ENCODE measurements at places on chromosomes 7 and 10.

DNA sequence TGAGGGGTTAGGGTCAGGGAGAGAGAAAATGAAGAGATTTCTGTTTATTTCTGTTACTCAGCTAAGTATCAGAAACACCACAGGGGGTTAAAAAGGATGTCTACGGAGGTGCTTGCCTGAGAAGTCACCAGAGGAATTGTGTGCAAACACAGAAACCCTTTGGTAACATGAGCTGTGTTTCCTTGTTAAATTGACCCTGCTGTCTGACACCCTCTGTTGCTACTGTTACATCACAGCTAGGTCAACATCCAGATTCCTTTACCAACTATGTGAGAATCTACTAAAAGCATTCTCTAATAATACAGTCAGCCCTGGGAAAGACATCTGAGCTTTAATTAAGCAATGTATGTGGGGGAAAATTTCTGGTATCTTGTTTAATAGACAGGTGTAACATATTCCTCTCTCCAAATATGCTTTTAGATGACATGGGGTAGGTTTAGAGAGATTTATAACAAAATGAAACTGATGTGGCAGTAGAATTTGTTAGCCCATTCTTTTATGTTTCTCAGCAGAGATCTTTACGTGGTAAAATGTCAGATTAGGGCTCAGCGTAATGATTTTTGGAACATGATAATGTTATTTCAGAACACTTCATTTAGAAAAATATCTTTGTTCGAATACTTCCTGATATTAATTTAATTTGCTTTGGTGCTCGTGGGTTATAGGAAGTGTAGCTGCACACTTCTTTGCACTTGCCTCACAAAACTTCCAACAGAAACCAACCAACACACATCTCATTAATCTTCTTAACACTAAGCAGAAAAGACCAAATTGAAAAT is 168.0 kb upstream of the AHR start:
- DNase-seq: peak; percentile 13

DNA sequence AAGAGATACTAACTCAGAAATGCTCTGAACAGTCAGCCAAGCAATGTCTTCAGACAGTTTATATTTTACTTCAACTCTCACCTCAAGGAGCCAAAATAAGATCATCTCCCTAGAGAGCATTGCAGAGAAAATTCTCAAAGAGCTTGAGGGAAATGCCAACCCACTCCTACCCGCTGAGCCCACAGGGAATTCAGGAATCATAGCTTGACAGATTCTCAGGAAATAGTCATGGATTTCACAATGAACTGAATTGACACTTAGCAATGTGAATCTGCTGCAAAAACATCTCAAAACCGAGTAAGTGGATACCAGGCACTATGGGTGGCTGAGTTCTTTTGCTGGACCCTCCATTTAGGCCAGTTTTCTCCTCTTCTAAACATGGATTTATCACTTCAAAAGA is 9.8 kb upstream of the PLAC9 start:
- DNase-seq: no peak

GRCh38 chr7:77425101-77426051 is 9.2 kb upstream of the GSAP start:
- DNase-seq: no peak

- no peak for DNase-seq
These were observed 11.2 kb downstream of the TRA2A start for GRCh38 chr7:23520582-23520981.

GRCh38 chr10:43292755-43293676 is 26.2 kb upstream of the RASGEF1A start:
- peak; percentile 61 for DNase-seq

GRCh38 chr10:8502573-8502972 is 448.1 kb downstream of the GATA3 start:
- DNase-seq: no peak

DNA sequence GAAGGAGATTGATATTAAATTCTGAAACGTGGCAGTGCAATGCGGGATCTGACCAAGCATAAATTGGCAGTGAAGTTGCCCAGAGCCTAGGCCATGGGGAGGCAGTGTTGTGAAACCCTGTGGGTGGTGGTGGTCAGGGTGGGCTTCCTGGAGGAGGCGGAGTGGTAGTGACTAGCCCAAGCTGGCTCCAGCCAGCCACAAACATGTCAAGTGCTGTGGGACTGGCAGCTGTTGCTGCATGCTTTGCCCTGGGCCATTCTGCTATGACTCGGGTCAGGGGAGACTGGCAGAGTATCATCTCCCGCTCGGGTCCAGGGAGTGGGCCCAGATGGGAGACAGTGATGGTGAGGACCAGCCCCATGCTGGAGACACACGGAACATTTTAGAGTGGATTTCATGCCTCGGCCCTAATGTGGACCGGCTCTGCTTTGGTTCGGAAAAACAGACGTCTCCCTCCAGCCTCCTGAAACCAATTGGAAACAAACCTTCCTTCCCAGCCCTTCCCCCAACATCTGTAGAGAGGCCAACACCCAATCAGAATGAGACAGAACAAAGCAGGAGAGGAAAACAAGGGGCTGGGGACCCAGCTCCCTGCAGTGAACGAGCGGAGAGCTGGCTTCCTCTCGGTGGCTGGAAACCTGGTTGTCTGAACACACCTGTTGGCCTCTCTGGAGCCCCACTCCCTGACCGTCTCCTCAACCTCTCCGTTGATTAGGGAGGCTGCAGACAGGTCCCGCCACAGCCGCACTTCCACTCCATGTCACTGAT is 58.2 kb downstream of the TMEM270 start:
- DNase-seq: no peak

DNA sequence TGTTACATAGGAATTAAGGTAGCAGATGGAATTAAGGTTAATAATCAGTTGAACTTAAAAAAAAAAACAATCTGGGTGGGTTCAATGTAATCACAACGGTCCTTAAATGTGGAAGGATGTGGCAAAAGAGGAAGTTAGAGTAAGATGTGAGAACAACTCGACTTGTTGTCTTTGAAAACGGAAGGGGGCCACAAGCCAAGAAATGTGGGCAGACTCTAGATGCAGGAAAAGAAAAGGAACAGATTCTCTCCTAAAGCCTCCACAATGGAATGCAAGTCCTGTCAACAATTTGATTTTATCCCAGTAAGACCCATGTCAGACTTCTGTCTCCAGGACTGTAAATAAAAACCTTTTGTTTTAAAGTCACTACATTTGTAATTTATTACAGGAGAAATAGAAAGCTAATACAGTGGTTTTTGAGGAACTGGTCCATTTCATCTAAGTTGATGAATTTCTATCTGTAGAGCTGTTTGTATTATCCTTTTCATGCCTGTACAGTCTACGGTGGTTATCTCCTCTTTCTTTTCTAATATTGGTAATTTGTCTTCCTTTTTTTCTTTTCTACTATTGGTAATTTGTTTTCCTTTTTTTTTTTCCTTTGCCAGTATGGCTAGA is 8.6 kb downstream of the MCMBP start:
- DNase-seq: no peak

- DNase-seq: peak; percentile 44
These were observed 110.1 kb downstream of the NRP1 start for GRCh38 chr10:33224251-33224965.

DNA sequence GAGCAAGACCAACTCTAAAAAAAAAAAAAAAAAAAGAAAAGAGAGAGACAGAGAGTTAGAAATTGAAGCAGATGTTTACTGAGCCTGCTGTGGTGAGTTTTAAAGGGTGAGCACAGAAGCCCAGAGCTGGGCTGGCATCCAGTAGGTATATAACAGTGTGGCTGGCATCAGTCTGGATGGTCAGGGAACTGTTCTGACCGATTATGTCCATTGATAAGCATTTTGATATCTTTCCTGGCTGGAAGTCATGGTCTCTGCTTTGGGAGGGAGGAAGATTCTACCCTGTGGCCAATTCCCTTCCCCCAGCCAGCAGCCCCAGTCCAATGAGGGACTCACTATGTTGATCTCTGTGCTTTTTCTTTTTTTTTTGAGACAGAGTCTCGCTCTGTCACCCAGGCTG is 65.2 kb upstream of the PODXL start:
- no peak for DNase-seq

DNA sequence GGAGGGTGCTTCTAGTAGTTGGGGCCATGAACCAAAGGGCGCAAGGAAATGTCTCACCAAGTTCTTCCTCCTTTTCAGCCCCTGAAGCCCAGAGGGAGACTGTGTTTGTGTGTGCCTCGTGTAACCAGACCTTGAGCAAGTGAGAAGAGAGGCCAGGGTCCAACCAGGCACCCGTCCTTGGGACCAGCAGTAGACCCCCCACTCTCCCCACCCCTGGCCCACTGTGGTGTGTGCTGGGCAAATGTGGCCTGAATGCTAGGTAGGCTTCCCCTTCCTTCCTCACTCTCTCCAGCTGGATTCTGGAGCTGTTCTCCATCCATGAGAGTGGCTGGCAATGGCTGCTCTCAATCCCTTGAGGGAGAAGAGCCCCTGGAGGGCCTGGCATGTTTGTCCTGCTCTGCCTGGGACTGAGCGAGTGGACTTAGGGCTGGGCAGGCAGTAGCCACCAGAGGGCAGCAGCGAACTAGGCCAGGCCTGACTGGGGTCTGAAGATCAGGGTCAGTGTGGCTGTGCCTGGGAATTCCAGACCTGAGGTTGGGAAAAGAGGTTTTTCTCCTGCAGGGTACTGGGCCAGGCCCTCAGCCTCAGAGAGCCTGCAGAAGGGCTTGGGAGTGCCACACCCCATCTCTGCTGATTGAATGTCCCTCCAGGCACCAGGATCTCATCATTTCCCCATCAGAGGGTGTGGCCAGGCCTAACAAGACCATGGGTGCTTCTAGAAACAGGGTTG is 12.5 kb downstream of the SFRP5 start:
- peak; percentile 63 for DNase-seq

DNA sequence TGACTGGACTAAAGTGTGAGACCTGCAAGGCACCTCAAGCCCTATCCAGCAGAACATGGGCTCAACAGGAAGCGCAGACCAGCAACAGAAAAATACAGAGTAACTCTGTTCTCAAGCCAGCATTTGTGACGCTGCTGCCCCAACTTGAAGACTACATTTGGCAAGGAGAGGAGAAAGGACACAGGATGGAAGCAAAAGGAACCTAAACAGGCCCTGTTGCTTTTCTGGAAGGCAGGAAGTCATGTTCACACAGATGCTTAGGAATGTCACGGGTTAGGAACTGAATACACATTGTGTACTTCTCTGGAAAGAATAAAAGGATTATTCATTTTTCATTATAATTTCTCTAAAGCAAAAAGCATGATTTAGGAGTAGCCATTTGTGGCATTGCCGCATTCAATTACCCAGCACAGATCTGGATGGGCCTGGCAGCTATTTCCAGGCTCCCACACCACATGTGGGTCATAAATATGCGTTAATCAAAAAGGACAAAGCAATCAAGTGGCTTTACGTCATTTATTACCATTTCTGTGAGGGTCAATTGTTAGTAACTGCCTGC is 19.8 kb upstream of the TOMM7 start:
- DNase-seq: no peak

DNA sequence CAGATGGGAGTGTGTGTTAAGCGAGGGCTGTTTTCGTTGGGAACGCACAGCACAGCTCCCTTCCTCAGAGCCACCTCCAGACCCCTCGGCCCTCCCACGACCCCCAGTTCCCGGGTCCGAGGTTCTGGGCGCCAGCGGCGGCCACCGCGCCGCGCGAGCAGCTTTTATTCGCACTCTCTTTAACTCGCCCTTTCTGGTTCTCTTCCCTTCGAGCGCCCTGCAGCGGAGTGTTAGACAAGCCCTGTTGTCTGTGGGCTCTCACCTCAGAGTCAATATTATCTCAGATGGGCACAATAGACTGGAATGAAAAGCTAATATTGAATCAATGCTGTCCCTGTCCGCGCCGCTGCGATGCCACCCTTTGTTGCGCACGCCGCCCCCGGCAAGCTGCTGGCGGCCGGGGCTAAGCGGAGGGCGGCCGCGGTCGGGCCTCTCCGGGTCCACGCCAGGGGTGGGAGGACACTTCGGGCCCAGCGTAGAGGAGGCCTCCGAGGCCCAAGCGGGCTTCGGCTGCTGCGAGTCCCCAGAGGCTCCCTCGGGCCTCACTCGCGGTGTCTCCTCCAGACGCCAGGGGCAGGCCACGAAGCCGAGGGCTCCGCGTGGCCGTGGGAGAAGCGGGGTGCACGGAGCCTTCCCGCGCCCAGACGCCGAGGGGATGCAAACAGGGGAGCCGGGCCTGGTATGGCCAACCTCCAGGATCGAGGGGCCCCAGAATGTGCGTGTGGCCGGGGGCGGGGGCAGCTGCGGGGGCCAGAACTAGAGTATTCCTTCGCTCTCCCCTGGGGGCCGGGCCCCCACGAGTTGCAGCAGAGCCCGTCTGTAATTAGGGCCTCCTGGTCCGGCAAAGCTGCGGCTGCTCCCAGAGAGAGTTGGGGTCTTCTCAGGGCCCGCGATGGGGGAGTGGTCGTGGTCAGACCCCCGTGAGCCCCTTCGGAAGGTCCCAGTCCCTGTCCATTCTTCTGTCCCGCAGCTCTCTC is 7.9 kb upstream of the EMX2 start:
- no peak for DNase-seq

- no peak for DNase-seq
These were observed 106.1 kb upstream of the KMT2C start for GRCh38 chr7:152541892-152542291.

DNA sequence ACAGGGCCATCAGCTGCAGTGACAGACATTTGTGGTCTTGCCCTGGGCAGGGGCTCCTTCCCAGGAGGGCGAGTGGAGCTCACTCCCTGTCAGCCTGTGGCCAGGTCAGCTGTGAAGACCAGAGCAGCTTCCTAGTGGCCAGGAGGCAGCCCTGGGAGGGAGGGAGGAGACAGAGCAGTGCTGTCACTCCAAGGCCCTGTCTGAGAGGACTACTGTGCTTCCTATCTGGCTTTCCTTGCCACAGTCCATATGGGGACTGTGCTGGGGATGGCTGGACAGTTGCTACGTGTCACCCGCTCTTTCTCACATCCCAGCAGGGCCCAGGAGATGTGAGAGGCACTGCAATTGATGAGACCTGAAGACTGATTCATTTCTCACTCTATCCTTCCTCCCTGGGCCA is 15.2 kb upstream of the ADCYAP1R1 start:
- no peak for DNase-seq

DNA sequence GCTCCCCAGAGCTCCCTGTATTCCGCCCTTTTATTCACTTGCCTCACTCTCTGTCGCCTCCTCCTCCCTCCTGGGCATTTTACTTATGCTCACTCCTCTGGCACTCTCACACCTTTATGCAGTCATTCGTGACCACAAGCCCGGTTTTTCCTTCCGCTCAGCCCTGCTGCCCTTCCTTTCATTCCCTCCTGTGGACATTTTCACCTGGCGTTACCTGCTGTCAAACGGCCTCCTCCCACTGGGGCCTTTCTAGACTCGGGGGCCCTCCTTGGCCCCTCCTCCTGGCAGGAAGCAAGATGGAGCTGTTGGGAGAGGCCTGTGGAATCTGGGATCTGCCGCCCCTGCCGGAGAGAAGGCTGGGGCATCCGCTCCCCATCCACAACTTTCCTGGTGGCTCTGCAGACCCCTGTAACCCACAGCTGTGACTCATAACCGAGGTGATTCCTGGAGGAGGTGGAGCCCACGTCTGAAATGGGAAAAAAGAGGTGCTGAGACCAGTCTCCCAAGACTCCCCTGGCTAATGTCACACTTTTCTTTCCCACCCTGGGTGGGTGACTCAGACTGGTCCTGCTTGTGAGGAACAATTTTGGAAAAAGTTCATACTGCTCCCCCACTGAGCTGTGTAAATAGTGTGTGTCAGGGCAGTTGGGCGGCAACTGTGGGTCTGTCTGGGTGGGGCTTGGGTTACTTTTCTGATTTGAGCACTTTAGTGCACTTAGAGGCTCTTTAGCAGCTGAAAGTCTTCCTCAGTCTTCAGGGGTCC is 1.2 kb downstream of the VCL start:
- peak; percentile 86 for DNase-seq

GRCh38 chr7:128727239-128727638 is 11.9 kb upstream of the CALU start:
- no peak for DNase-seq

Data from umbilical cord (tissue), 2 donors.